ENCODE measurements at places on chromosomes 1 and 21.

GRCh38 chr1:109248444-109248796, 919 bp upstream of the CELSR2 start:
- no peak for DNase-seq

- DNase-seq, result no peak
Observed at GRCh38 chr1:79617777-79618176, 611.2 kb upstream of the ADGRL4 start.

GRCh38 chr1:38994196-38994595, 3.1 kb downstream of the AKIRIN1 start:
- DNase-seq, result no peak

- DNase-seq, result no peak
Observed at GRCh38 chr1:171267391-171267790, 19.1 kb downstream of the FMO1 start.

GRCh38 chr1:79575424-79575823, 568.9 kb upstream of the ADGRL4 start:
- no peak for DNase-seq

DNA sequence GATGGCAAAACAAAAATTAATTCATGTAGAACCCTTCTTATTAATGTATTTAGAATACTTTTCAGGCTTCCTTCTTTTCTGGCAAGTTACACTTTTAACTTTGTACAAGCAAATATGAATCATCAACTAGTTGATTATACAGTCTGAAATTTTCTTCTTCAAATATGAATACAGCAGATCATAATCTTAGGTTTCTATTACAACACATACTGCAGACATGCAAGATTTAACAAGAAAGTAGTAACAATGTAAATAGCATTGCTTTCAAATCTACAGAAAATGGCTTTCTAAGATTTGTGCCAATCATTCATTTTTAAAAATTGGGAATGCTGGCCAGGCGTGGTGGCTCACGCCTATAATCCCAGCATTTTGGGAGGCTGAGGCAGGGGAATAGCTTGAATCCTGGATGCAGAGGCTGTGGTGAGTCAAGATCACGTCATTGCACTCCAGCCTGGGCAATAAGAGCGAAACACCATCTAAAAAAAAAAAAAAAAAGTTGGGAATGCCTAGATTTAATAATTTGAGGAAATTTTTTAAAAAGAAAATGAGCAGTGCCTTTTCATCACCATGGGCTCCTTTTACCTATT, 68.4 kb upstream of the DPYD start:
- no peak for DNase-seq

DNA sequence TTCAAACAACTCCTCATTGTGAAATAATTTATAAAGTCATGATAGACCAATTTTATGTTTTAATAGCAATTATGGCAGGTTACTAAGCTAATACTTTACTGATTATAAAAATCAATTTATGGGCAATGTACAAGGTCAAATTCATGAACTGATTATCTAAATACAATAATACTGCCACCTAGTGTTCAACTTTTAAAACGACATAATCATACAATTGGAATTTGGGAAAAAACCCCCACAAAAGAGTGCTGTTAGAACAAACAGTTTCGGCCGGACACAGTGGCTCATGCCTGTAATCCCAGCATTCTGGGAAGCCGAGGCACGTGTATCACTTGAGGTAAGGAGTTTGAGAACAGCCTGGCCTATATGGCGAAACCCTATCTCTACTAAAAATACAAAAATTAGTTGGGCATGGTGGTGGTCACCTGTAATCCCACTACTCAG, 14.0 kb downstream of the GTF2B start:
- DNase-seq, result peak; percentile 24

DNA sequence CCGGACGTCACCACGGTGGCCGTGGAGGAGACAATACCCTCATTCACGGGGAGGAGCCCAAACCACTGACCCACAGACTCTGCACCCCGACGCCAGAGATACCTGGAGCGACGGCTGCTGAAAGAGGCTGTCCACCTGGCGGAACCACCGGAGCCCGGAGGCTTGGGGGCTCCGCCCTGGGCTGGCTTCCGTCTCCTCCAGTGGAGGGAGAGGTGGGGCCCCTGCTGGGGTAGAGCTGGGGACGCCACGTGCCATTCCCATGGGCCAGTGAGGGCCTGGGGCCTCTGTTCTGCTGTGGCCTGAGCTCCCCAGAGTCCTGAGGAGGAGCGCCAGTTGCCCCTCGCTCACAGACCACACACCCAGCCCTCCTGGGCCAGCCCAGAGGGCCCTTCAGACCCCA, 7.0 kb downstream of the TNFRSF14 start:
- no peak for DNase-seq

GRCh38 chr1:37071829-37072228, 37.5 kb upstream of the GRIK3 start:
- DNase-seq, result no peak

DNA sequence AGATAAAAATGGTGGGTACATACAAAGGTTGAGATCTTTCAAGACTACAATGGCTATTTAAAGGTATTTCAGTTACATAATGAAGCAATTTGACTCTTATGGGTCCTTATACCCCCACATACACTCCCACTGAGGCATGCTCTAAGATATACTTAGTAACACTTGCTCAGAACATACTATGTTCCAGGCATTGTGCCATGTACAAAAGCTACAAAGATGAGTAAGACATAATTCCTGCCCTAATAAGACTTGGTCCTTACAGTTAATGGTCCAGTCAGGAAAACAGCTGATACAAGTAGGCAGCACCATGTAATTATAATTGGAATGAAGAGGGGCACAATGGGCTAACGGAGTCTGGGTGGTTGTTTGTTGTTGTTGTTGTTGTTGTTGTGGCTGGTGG, 166.7 kb upstream of the BEND5 start:
- no peak for DNase-seq

DNA sequence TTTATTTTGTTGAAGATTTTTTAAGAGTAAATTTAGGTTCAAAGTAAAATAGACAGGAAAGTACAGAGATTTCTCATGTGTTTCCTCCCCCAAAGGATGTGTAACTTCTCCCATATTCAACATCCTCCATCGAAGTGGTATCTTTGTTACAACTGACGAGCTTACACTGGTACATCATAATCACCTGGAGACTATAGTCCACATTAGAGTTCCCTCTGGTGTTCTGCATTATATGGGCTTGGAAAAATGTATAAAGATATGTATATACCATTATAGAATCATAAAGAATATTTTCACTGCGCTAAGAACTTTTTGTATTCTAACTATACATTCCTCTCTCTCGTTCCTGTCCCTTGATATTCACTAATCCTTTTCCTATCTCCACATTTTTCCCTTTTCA, 203.7 kb downstream of the AMY1C start:
- DNase-seq, result no peak

- no peak for DNase-seq
Observed at GRCh38 chr1:213994888-213995287, 7.1 kb downstream of the PROX1 start.

DNA sequence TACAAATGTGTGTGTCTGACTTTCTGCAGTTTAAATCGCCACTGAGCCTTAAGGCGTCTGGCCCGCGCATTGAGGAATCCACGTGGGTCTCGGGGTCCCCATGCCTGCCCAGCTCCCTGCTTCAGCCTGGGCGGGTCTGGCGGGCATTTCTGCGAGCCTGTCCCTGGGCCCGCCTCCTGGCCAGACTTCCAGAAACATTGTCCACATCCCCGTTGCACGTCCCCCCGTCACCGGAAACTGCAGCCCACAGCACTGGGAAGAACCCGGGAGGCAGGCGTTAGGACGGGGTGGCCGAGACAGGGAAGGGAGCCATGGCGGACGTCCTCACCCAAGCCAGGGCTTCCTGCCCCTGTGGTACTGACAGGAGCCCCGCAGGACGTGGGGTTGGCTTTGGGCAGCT, 113.1 kb upstream of the COL6A1 start:
- no peak for DNase-seq

GRCh38 chr1:149979972-149980540, 30.5 kb downstream of the OTUD7B start:
- no peak for DNase-seq

DNA sequence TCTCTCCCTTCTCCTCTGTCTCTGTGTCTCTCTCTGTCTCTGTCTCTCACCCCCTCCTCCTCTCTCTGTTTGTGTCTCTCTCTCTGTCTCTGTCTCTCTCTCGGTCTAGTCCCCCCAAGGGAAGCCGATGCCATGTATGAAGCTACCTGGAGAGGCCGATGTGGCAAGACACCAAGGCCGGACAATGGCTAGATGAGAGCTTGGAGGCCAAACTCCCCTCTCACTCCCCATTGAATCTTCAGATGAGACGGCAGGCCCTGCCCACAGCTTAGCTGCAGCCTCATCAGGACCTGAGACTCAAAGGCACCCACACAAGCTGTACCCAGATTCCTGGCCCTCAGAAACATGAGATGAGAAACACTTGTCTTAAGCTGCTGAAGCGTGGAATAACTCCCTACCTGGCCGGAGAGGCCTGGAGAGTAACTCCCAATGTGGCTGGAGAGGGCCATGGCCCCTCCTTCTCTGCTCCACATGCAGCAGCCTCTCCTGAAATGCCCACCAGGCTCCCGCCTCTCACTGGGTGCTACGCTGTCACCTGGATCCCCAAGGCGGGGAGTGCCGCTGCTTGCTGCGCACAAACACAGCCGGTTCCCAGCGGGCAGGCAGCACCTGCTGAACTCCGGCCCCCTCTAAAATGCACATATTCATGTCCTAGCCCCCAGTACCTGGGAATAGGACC, 7.8 kb upstream of the ACTRT2 start:
- DNase-seq, result no peak

GRCh38 chr1:22131875-22132486, 10.9 kb downstream of the WNT4 start:
- peak; percentile 66 for DNase-seq

- DNase-seq, result peak; percentile 9
Observed at GRCh38 chr1:46303872-46304326, 401 bp downstream of the UQCRH start.

GRCh38 chr1:59638231-59638711, 176.5 kb upstream of the HOOK1 start:
- DNase-seq, result no peak

- DNase-seq, result peak; percentile 30
Observed at GRCh38 chr1:19336543-19336942, 24.4 kb downstream of the SLC66A1 start.

DNA sequence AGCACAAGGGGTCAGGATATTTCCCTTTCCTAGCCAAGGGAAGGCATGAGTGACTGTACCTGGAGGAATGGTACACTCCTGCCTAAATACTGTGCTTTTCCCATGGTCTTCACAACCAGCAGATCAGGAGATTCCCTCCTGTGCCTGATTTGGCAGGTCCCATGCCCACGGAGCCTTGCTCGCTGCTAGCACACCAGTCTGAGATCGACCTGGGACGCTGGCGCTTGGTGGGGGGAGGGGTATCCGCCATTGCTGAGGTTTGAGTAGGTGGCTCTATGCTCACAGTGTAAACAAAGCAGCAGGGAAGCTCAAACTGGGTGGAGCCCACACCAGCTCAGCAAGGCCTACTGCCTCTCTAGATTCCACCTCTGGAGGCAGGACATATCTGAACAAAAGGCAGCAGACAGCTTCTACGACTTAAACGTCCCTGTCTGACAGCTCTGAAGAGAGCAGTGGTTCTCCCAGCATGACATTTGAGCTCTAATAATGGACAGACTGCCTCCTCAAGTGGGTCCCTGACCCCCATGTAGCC, 486.0 kb upstream of the CHRM3 start:
- DNase-seq, result no peak

GRCh38 chr1:86687595-86687994, 16.8 kb upstream of the SH3GLB1 start:
- DNase-seq, result no peak

DNA sequence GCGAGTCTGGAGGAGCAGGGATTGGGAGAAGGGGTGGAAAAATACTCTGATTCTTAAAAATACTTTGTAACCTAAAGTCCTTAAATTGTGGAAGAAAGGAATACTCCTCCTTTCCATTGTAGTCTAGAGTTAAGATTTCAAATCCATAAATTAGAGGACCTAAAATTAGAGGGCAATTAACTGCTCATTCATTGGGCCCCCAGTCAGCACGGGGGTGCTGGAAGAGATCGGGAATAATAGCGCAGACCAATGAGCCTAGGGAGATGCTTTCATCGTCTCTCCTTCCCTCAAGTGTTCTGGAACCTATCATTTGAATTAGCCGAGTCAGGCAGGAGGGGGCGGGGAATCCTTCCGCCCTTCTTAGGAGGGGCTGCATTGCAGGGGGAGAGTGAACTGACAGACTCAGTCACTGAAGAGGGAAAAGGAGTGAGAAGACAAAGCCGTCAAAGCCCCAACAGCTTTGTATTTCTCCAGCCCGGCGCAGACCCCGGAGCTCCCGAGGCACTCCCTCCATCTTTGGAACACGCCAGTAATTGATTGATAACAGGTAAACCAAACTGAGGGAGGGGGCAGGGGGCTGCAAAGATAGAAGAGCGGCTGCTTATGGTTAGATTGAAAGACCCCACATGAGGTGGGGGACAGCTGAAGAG, at the start of gene MLLT11:
Gene MLLT11, plus strand, starts transcription at position 391 of the 650 bp plus-strand sequence. CDS start 6,828 bp downstream, outside the sequence.
- no peak for DNase-seq

DNA sequence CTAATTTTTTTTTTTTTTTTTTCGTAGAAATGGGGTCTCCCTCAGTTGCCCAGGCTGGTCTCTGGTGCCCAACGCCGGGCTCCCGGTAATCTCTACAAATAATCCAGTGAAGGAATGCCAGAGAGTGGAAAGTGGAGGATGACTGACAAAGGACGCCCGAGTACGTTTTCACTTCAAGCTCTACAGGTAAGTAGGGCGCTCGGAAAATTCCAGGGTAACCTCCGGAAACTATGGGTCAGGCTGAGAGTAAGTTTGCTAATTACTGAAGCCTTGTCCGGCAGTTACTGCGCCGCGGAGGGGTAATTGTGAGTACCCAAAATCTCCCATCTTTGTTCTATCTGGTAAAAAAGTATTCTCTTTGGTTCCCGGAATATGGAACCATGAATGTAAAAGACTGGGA, 1.8 kb upstream of the ZNF669 start:
- no peak for DNase-seq

DNA sequence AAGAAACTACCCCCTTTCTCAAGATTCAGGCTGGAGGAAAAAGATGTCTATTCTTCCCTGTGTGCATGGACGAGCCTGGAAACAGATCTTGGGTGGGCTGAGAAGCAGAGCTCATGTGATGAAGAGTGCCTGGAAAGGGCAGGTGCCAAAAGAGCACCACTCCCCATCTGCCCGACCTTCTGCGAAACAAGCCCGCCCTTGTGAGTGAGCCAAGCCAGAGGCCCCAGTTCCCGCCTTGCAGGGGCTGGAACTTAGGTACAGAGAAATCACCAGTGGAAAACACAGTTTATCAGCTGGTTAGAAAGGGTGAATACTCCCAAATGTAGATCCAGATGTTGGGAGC, 26.7 kb upstream of the A3GALT2 start:
- DNase-seq, result no peak

DNA sequence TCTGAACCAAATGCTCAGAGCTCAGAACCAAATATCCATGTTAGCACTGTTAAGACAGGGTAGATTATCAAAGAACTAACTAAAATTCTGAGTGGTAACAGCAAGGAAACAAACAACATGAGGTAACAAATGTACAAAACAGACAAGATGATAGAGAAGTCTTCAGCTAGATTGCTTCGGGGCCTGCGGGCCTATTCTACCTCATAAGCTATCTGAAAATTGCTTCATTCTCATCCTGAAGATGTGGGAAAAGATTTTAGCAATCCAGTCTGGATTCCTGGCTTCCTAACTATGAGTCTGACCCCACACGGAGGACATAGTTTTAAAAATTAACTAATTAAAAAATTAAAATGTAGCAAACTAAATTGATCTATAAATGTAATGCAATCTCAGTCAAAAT, 9.2 kb upstream of the QSOX1 start:
- no peak for DNase-seq

- no peak for DNase-seq
Observed at GRCh38 chr1:204325944-204326343, 33.8 kb downstream of the PLEKHA6 start.

- no peak for DNase-seq
Observed at GRCh38 chr1:27074175-27074780, 61.6 kb upstream of the TENT5B start.

Measured in activated CD4-positive, alpha-beta T cell treated with anti-CD3 and anti-CD28 coated beads, Interleukin-10, Interleukin-2, amounts not matched to agents 100 ng/mL and 50 ng/mL, durations not matched to agents 16 hours and 8 hours (primary cell).